Hematopoietic multipotent progenitor cell treated with erythropoietin and hydrocortisone succinate and interleukin-3 and kit ligand, for 4 days (in vitro differentiated cells): ENCODE measurements at places on chromosomes 7 and 10.

- peak; percentile 91 for DNase-seq
These were observed 40.6 kb downstream of the SYPL1 start for GRCh38 chr7:106071356-106071998.

- DNase-seq, result no peak
These were observed 6.6 kb downstream of the LRRC18 start for GRCh38 chr10:48932831-48933664.

GRCh38 chr10:3658766-3659165, 126.2 kb downstream of the KLF6 start:
- DNase-seq, result no peak

GRCh38 chr7:156881679-156882078, 11.3 kb downstream of the LMBR1 start:
- DNase-seq, result no peak

- no peak for DNase-seq
These were observed 813.0 kb downstream of the TYW1 start for GRCh38 chr7:67809586-67809985.

GRCh38 chr10:71312811-71313789, 6.0 kb upstream of the SLC29A3 start:
- DNase-seq, result no peak

DNA sequence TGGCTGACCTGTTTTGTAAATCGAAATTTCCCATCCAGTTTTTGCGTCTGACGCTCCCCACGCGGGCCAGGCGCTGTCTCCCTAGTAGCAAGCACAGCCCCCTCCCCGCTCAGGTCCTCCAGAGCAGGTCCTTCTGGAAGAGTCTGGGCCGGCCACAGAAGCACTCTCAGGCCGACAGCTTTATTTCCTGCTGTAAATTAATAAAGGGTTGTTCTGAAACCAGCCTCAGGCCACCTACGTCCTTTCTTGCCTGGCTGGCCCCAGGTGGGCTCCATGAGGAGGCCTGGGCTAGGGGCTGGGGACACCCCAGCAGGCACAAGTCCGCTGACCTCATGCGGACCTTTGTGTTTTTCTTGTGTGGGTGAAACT, 35.2 kb downstream of the CAMK2B start:
- no peak for DNase-seq

DNA sequence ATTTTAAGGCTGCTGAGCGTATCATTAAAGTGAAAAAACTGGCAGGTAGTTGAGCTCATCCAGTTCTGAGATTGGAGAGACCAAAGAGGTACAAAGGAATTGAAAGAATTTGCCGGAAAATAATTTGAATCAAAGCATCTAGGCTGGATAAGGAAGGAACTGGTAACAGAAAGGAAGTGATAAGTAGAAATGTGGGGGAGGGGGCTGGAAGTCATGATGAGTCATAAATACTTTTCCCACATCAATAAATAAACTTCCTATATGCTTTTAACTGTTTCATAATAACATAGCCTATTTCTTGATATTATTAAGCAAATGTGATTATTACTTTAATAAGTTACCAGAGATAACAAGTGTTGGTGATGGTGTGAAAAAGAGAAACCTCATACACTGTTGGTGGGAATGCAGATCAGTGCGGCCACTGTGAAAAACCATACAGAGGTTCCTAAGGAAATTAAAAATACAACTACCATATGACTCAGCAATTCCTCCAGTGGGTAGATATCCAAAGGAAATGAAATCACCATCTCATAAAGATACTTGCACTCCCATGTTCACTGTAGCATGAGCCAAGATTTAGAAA, 27.0 kb downstream of the ZNF438 start:
- DNase-seq, result peak; percentile 26

GRCh38 chr10:104253106-104253505, 1.6 kb upstream of the GSTO1 start:
- peak; percentile 85 for DNase-seq

DNA sequence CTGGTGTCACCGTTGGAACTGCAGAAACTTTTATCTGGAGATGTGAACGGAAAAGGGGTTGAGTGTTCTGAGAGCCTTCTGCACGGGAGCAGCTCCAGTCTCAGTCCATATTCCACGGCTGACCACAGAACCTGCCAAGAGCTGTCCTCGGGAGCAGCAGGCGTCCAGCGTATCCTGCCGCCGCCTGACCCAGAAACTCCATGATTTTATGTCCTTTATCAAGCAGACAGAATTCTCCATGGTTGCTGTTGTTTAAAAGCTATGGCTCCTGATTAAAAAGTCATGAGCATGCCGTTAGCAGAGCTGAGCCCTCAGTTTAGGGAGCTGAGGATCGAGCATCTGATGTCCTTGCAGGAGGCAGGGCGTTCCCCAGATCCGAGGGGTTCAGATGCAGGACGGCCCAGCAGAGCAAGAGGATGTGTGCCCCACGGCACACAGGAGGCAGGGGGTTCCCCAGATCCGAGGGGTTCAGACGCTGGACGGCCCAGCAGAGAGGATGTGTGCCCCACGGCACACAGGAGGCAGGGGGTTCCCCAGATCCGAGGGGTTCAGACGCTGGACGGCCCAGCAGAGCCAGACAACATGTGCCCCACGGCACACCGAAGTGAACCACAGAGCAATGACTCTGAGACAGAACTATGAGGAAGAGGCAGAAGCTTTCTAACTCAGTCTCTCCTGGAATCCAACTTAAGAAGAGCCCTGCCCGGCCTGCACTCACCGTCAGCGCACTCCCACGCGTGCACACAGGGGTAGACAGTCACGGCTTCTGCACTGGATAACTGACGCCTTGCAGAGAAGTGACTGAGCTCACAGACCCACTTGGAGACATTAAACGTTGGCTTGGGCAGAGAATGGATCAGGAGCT, 96.4 kb downstream of the WDR37 start:
- no peak for DNase-seq

DNA sequence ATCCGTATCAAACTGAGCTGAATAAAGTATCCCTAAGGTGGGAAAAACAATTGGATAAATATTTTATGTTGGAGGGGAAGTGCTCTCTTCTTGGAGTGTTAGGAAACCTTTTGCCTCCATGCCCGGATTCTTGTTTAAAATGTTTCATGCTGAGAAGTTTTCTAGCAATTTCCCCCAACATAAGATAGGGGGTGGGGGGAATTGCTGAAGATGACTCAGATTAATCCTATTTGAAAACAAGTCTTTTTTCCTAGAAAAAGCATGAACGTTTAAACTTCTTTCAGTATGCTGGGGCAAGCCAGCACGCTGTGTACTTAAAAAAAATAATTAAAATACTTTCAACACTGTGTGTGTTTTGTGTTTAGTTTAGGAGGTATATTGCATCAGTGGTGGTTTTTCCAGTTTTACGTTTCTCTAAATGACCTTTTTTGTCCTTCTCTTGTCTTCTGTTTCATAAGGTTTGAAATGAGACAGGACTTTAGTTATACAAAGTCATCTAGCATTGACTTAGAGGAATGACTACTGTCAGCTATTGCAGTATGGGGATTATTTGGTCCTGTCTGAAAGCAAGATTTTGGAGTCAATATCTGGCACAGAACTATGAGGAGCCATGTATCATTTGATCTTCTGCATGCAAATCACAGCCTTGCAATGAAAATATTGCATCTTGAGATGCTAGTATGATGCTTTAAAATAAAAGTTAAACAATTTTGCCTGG, 295.9 kb downstream of the GATA3 start:
- no peak for DNase-seq

- no peak for DNase-seq
These were observed 84.5 kb upstream of the DUSP5 start for GRCh38 chr10:110413049-110413783.

- DNase-seq, result no peak
These were observed 524 bp upstream of the FUOM start for GRCh38 chr10:133358162-133358924.

- peak; percentile 72 for DNase-seq
These were observed 34.9 kb downstream of the TAX1BP1 start for GRCh38 chr7:27774717-27775328.

DNA sequence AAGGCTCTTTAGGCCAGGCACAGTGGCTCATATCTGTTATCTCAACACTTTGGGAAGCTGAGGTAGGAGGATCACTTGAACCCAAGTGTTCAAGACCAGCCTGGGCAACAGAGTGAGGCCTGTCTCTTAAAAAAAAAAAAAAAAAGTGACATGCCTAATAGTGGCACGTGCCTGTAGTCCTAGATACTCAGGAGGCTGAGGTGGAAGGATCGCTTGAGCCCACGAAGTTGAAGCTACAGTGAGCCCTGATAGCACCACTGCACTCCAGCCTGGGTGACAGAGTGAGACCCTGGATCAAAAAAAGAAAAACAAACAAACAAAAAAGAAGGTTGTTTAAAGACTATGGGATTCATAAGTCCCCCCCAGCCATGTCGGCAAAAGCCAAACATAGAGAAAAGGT, 42.2 kb upstream of the NRF1 start:
- no peak for DNase-seq

DNA sequence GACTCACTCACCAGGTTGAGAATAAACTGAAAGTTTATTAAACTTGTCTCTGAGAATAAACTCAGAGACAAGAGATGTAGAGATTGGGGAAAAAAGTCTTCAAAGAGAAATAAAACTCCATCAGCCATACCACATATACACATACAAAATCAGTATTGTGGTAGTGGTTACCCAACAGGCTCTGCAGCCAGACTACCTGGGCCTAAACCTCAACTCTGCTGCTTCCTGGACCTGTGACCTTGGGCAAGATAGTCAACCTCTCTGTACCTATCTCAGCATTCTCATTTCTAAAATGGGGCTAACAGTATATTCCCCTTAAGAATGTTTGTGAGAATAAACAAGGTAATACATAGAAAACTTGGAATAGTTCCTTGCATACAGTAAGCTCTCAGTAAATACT, 15.3 kb downstream of the TPK1 start:
- DNase-seq, result no peak

GRCh38 chr7:127257086-127257485, 4.3 kb upstream of the GRM8 start:
- DNase-seq, result no peak

DNA sequence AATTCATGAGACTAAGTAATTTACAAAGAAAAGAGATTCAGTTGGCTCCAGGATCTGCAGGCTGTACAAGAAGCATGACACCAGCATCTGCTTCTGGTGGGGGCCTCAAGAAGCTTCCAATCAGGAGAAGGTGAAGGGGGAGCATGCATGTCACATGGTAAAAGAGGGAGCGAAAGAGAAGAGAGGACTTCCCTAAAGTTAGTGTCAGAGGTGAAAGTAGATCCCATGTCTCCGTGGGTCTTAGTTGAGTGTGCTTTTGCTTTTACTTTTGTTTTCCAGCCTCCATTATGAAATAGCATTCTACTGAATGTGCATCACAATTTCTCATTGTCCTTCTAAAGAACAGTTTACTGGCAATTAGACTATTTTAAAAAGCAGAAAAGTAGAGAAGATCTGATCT, 213.6 kb upstream of the FZD1 start:
- DNase-seq, result peak; percentile 12

DNA sequence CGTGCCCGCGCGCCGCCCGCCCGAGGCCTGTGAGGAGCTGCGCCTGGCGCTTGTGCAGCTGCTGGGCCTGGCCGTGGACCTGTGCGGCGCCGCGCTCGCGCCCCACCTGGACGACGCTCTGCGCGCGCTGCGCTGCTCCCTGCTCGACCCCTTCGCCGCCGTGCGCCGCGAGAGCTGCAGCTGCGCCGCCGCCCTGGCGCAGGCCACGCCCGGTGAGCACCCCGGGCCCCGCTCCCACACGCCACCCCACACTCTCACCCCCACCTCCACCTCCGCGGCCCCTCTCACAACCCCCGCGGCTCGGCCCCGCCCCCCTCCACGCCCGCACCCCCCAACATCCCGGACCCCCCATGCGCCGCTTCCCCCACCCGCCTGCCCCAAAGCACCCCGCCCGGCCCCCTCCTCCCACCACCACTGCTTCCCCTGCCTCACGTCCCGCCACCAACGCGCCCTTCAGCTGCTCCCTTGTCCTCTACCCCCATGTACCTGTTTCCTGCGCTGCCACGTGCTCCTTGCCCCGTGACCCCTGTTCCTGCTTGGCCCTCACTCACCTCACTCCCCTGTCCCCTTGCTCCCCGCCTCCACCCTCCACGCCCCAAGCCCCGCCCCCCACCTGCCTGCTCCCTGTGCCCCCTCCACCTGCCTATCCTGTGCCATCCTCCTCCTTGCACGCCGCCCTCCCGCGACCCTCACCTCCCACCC, at the start of gene PRKAR1B:
Gene PRKAR1B, minus strand, starts transcription at position 178 of the 702 bp plus-strand sequence. CDS start 15,776 bp downstream, outside the sequence.
- peak; percentile 74 for DNase-seq

- DNase-seq, result no peak
These were observed 5.4 kb downstream of the CCDC201 start for GRCh38 chr7:45867471-45867870.

DNA sequence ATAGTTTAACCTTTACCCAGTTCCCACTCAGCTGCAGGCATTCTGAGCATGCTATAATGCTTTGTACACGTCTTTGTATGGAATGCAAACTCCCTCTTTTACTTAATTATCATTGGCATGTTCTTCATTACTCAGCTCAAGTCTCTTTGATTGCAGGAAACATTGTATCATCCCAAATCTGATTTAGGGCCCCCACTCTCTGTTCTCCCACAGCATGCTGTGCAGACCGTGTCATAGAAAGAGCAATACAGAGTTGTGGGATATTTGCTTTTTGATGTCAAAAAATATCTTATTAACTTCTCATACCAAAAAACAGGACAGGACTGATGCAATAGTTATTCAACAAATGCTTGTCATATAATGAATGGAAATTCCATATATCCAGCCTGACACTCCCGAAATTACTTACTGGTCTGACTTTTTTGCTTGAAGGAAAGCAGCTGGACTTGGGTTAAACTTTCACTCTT, 1081.5 kb upstream of the C7orf33 start:
- DNase-seq, result no peak

DNA sequence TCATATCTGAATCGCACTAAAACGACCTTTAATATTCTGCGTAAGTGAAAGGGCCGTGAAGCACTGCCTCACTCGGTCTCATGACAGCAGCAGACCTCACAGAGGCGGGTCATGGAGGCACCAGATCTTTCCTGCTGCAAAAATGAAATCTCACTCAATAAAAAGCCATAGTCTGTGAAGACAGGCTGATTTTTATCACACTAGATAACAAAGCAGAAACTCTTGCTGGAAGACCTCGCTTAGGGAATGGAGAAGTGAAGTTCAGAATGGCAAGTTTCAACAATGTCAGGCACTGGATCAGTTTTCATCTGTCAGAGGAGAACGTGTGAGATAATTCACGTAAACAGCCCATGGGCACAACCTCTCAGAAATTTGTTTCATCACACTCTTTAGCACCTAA, 8.0 kb downstream of the SEPHS1 start:
- DNase-seq, result peak; percentile 40

- no peak for DNase-seq
These were observed 54.7 kb upstream of the NMT2 start for GRCh38 chr10:15223174-15223573.

GRCh38 chr10:3231951-3232730, 59.6 kb upstream of the PITRM1 start:
- DNase-seq, result no peak
